ENCODE measurements at places on chromosomes 16 and 17.

GRCh38 chr17:75081611-75082540 lies 5.9 kb upstream of the SLC16A5 start:
- DNase-seq, result no peak

GRCh38 chr16:87626401-87626800 lies 24.1 kb downstream of the JPH3 start:
- DNase-seq, result no peak

GRCh38 chr16:22948603-22949368 lies 134.8 kb downstream of the HS3ST2 start:
- peak; percentile 45 for DNase-seq

- DNase-seq, result no peak
These were observed 12.5 kb upstream of the C1QTNF8 start for GRCh38 chr16:1108299-1109252.

- no peak for DNase-seq
These were observed 191.6 kb downstream of the WWOX start for GRCh38 chr16:78290872-78291591.

Measured in fibroblast of upper back skin (primary cell).